Activated naive CD4-positive, alpha-beta T cell treated with anti-CD3 and anti-CD28 coated beads for 36 hours (primary cell): ENCODE measurements at places on chromosomes 11 and 22. TPM values are rescaled to one million over a fixed set of nuclear protein-coding genes. Genes with fewer than 3 reads are reported as not detected.

GRCh38 chr11:14455648-14456430 lies 43.8 kb downstream of the COPB1 start:
- H3K27ac ChIP-seq, result no peak overlapping the region
- no peaks in the 10 kb centered on the region for H3K27me3 ChIP-seq
- peaks cover 14% of the 10 kb centered on the region for H3K36me3 ChIP-seq

DNA sequence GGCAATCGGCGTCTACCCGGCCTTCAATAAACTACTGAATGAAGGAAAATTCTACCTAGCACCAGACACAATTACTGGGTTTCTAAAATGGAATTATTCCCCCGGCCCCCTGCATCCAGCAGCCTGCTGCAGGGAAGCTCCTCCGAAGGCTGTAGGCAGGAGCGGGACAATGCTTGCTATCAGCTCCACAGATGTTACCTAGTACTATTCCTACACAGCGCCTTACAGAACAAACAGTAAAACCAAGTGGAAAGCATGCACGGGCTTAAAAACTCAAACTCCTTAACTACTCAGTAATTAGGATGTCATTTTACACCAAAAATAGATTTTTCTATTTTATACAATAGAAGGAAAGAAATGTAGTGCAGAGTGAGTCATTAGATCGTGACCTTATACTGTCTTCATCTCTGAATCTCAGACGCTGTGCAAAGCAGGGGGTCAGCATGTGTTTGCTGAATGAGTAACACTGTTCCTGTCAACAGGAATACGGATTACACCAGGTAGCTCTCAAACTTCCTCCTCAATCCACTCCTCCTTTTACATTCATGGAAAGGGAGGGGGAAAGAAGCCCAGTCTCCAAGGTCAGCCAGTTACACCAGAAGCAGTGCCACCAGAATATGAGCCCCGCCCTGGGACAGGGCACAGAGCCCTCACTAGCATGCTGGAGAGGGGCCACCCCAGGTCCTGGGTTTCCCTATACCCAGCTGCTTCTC lies 74.9 kb downstream of the PACSIN2 start:
- H3K4me3 ChIP-seq, result no peak overlapping the region
- H3K36me3 ChIP-seq, result peaks cover 1% of the 10 kb centered on the region
- H3K27me3 ChIP-seq, result no peaks in the 10 kb centered on the region
- H3K4me1 ChIP-seq, result peaks cover 34% of the 10 kb centered on the region
- no peak for DNase-seq

GRCh38 chr11:134350381-134350780 lies 18.6 kb downstream of the GLB1L2 start:
- H3K27ac ChIP-seq, result no peak overlapping the region
- DNase-seq, result no peak
- no peaks in the 10 kb centered on the region for H3K27me3 ChIP-seq
- no peak overlapping the region for H3K4me3 ChIP-seq
- H3K36me3 ChIP-seq, result peaks cover 8% of the 10 kb centered on the region

Gene APOBEC3G
- 24.1 TPM for total RNA-seq

Gene SCGB2A2
- total RNA-seq, result not detected
